ENCODE measurements at places on chromosomes 5 and 9. TPM values are rescaled to one million over a fixed set of nuclear protein-coding genes. Genes with fewer than 3 reads are reported as not detected.

The SPIN1 gene
- total RNA-seq = 64.1 TPM

The ARSK gene
- total RNA-seq = 3.8 TPM

The KCNIP1 gene
- total RNA-seq = under 0.01 TPM

The NR2F1 gene
- not detected for total RNA-seq

GRCh38 chr9:135184181-135185053, 96.9 kb downstream of the OLFM1 start:
- DNase-seq = no peak

- DNase-seq = peak; percentile 26
Observed at GRCh38 chr9:116589392-116590354, 97.4 kb upstream of the TRIM32 start.

GRCh38 chr9:34454571-34455065, 3.8 kb downstream of the FAM219A start:
- DNase-seq = no peak

DNA sequence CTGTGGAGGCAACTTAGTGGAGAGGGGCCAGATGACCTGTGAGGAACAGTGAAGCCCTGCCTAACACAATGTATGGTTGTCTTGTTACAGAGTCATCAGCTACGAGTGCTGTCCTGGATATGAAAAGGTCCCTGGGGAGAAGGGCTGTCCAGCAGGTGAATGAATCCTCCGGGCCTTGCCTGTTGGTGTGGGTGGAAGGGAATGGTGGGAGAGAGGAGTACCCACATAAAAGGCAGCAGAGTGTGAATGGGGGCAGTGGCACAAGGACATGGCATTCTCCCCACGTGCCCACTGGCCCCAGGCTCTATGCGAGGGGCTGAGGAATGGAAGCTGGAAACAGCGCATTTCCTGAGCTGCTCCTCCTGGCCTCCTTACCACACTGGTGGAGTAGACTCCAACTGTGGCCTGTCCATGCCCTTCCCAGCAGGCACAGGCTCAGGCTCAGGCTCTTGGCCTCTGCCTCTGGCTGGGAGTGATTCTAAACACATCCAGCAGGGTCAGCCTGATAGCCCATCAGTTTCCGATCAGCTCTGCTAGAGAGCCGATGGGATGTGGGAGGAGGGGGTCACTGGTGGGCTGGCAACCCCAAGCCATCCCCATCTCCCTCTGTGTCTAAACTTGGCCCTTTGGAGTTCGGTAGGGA, 15.3 kb downstream of the TGFBI start:
- DNase-seq = no peak

DNA sequence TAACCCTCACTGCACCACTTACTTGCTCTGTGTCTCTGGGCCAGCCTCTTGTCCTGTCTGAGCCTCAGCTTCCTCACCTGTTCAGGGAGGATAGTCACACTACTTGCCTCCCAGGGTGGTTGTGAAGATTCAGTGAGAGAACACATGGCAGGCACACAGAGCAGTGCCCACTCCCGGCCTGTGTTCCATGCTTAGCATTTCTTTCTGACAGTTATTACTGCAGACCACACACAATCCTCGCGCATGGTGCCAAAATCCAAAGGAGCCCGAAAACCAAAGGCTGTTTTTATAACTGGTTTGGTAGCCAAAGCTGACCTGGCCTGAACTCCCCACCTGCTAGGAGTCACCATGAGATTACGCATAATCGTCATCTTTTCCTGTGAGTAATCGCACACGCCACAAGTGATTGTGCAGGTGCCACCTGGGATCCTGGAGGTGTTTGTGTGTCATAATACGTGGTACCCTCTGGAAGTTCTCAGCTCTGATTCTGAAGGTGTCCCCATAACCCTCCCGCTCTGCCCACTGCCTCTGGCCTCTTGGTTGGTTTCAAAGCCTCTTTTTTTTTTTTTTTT, 84.6 kb upstream of the FBXW11 start:
- no peak for DNase-seq

DNA sequence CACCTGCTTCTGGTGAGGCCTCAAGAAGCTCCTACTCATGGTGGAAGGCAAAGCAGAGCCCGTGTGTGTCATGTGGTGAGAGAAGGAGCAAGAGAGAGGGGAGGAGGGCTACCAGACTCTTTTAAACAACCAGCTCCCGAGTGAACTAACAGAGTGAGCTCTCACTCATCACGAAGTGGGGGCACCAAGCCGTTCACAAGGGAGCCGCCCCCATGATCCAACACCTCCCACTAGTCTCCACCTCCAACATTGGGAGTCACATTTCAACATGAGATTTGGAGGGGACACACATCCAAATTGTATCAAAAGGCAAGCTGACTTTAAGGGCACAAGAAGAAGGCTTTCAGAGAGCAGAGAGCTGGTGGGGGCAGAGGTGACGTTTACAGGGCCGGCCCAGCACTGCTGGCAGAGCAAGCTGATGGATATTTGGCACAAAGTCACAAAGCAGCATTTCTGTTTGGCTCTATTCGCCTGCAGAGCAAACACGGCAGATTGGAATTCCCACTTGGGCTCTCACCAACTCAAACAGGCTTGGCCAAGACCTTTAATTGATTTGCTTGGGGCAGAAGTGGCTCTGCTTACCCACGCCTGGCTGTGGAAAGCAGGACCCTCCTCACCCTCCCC, 20.0 kb downstream of the PITX1 start:
- DNase-seq = no peak

GRCh38 chr9:76677481-76678055, 86.7 kb upstream of the PCA3 start:
- no peak for DNase-seq

DNA sequence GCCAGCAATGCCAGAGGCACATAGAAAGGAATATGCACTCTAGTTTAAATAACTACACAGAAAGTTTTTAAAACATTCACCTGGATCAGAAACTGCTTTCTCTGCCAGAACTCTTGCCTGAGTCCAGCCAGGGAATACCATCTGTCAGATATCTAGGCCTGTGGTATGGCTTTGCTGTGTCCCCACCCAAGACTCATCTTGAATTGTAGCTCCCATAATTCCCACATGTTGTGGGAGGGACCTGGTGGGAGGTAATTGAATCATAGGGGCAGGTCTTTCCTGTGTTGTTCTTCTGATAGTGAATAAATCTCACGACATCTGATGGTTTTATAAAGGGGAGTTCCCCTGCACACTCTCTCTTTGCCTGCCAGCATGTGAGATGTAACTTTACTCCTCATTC, 41.5 kb upstream of the KCNV2 start:
- no peak for DNase-seq

- DNase-seq = peak; percentile 90
Observed at GRCh38 chr5:76855961-76856360, 6.1 kb downstream of the S100Z start.

GRCh38 chr5:176711883-176712282, 64.6 kb downstream of the TSPAN17 start:
- no peak for DNase-seq

DNA sequence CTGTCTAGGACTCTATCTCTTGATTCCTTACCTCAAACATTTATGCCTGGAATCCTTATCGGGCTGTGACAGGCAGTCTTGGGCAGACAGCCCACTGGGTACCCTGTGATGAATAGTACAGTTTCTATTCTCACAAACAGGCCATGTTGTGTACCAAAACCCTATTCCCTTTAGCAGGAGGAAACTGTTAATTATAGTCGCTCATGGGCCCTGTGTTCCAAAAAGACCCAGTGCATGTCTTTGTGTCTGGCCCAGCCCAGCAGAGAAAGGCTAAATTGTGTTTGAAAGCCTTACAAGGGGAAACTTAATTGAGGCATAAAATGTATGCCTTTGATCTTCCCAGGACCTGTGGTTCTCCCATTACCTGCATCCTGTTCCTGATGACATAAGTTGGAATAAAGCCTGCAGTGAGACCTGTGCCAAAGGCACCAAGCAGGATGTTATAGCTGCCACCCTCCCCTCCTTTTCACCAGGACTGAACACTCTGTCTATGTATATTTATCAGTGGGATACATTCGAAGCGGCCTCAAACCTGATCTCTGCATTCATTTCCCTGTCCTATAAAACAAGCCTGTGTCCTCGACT, 43.3 kb downstream of the TLR4 start:
- DNase-seq = no peak

DNA sequence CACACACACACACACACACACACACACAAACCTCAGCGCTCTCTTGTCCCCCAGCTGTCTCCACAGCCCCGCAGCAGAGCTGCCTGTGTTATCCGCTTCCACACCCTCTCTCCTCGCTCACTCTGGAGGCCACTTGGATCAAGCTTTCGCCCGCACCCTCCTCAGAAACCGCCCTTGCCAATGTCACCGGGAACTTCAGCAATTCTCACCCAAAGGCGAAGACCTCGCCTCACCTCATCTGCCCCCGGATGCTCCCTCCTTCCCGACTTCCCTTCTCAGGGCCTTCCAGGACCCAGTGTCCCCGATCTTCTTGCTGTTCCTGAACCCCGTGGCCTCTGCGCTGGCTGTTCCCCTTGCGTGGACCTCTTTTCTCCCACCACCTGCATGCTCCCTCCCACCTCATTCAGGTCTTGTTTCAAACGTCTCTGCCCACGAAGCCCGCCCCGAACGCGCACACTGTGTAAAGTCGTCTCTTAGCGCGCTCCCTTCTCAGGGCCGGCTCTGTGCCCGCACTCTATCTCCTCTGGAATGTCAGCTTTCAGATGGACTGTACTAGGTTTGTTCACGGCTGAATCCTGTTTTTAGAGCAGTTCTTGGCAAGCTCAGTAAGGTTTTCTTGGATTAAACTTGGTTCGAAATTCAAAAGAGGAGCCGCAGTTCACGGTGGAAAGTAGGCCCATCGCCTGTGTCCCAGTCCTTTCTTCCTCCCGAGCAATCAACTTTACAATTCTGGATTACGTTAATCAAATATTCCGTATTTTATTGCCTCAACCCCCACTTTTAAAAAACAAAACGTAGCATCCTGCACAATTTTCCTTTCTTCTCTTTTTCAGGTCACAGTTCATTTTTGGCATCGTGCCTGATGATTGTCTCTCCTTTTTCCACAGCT, 1.0 kb upstream of the TRIM7 start:
- DNase-seq = no peak

DNA sequence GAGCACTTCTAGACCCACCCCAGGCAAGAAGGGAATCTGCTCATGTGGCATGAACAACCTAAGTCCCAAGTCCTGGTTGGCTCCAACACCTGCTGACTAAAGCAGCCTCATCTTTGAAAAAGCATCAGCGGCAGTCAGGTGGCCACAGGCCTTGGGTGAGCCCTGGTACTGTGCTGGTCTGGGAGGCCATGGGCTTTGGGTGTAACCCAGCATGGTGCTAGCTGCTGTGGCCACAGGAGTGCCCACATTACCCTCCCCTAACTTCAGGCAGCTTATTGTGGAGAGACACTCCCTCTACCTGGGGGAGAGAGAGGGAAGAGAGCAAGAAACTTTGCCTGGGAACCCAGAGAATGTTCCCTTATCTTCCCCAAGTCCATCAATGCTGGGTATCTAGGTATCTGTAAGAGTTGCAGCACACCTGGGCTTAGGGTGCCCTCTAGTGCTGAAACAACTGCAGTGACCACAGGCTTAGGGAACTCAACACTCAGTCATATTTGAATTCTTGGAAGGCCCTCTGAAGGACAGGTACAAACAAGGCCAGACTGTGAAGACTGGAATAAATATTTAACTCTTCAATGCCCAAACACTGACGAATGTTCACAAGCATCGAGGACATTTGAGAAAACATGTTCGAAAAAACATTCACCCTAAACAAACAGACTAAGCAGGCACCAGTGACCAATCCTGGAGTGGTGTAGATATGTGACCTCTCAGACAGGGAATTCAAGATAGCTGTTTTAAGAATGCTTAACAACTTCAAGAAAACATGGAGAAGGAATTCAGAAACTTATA, 69.9 kb upstream of the OR2K2 start:
- no peak for DNase-seq

DNA sequence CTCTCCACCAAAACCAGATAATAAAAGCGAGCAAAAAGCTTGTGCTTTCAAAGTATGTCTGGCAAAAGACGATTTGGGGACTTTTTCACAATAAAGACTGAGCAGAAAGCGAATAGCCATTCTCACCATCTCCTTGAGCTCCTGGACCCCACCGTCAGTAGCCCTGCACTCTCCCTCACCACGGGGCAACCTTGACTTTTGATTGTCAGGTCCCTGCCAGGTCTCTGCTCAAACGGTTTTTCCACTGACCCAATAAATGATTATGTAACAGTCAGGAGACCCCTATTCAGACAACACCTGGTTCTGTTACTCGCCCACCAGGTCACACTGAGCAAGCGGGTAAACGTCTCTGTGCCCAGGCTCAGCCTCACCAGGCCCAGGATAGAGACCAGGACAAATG, 131.3 kb downstream of the MVB12B start:
- DNase-seq = no peak

DNA sequence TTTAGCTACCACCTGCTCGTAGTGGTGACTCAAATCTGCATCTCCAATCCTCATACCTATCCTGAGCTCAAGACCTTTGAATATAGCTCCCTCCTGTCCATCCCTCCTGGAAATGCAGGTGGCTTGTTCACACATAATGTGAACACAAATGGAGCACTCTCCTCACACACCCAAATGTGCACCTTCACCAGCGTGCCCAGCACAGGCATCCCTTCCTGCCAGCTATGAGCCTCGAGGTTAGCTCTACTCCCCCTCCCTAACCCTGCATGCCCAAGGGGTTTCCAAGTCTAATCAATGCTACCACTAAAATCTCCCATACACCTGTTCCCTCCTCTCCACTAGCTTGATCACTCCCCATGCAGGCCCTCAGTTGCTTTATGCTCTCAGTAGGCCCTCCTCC, 2.2 kb upstream of the TGFBI start:
- DNase-seq = no peak

DNA sequence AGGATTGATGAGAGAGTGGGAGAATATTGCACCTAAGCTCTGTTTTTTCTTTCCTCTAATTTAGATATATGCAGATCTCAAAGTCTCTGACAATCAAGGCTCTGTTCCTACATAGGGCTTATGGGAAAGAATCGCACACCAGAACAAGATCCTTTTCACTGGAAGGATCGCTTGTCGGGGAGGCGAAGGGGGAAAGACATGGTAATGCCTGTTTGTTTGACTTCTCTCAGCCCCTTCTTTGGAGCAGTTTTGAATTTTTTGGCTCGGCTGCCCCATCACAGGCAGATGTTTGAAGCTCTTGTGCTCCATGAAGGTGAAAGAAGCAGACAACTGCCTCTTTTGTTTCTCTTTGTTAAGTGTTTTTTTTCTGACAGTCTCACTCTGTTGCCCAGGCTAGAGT, 599.9 kb upstream of the ZNF608 start:
- no peak for DNase-seq

GRCh38 chr9:77956555-77956954, 75.1 kb downstream of the GNAQ start:
- DNase-seq = no peak

DNA sequence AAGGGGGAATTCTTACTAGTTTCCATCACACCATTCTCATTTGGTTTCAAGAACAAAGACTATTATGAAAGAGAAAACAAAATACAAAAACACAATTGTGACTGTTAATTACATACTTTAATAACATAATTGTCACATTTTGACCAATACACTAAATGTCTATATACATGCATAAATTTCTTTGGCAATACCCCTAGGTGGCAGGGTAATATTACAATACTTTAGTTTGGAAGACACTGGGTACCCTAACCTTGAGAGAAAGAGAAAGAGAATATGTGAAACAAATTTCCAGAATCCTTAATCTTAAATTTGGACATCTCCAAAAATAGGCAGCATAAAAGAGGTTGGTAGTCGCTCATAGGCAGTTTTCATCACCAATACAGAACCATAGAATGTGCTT, 619.6 kb upstream of the ADAMTS16 start:
- DNase-seq = no peak

GRCh38 chr5:131965826-131966415, 20.5 kb upstream of the MEIKIN start:
- no peak for DNase-seq
